ENCODE measurements at places on chromosomes 2 and 18. TPM values are rescaled to one million over a fixed set of nuclear protein-coding genes. Genes with fewer than 3 reads are reported as not detected.

Gene CTNNA2
- total RNA-seq = not detected

Gene HOXD4
- total RNA-seq = 3.8 TPM

Gene CDK15
- total RNA-seq = not detected

Gene MSGN1
- total RNA-seq = not detected

Gene NCKAP5
- 0.49 TPM for total RNA-seq

Gene LONRF2
- total RNA-seq = not detected

Gene DSC3
- 0.13 TPM for total RNA-seq

Gene CHAC2
- total RNA-seq = 21.4 TPM

All from mammary microvascular endothelial cell (primary cell).